ENCODE measurements at places on chromosomes 12 and 14. TPM values are rescaled to one million over a fixed set of nuclear protein-coding genes. Genes with fewer than 3 reads are reported as not detected.

SERPINA5 gene
- 85.1 TPM for total RNA-seq

TMEM132C gene
- total RNA-seq, result 0.28 TPM

DNA sequence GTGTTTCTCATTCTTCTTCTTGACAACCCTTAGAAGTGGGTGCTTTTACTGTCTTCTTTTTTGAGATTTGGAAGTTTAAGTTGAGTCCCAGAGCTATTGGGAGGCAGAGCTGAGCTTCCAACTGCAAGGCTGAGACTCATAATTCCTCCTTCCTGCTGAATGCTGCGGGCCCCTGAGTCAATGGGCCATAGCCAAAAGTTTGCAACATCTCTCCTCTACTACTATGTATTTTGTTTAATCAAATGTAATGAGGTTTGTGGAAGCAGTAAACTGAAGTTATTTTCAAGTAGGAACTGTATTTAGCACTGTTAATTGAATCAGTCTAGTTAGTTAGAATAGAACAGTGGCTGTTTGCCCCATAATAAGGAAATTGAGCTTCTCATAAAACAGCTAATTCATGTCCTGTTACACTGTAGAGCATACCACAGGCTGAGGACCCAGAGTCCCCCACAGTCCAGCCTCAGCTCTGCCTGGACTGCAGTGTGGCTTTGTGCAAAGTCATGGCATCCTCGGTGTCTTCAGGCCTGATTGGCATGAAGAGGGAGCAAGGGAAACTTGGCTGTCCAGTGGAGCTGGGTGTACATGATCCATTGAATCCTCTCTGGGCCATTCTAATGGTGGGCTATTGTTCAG, 631.7 kb downstream of the VRK1 start:
- no peak overlapping the region for H3K27ac ChIP-seq
- no peak for DNase-seq
- no peaks in the 10 kb centered on the region for H3K27me3 ChIP-seq
- H3K4me3 ChIP-seq, result no peak overlapping the region

TMEM229B gene
- 7.8 TPM for total RNA-seq

DNA sequence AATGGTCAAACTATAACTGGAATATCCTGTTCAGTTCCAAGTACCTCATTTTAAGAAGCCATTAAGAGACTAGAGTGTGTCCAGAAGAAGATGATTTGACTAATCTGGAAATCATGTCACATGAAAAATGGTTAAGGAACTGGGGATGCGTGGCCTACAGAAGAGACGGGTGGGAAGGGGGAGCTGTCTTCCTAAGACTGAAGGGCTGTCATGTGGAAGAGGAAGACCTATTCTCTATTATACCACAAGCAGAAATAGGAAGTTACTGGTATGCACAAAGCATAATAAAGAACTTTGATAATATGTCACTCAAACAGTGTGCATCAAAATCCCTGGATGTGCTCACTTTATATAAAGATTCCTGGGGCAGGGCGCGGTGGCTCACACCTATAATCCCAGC, 50.3 kb downstream of the HECTD4 start:
- no peak overlapping the region for H3K4me3 ChIP-seq
- H3K27me3 ChIP-seq, result no peaks in the 10 kb centered on the region
- DNase-seq, result no peak
- H3K36me3 ChIP-seq, result no peaks in the 10 kb centered on the region

- peak; percentile 66 for DNase-seq
- H3K27ac ChIP-seq, result no peak overlapping the region
- no peaks in the 10 kb centered on the region for H3K36me3 ChIP-seq
- peaks cover 7% of the 10 kb centered on the region for H3K4me1 ChIP-seq
- no peaks in the 10 kb centered on the region for H3K27me3 ChIP-seq
Observed at GRCh38 chr12:26701604-26702215, 131.3 kb downstream of the ITPR2 start.

IL31 gene
- total RNA-seq, result not detected

HOXC6 gene
- total RNA-seq, result 22.0 TPM

- H3K4me1 ChIP-seq, result no peaks in the 10 kb centered on the region
- DNase-seq, result no peak
- H3K27me3 ChIP-seq, result no peaks in the 10 kb centered on the region
- no peak overlapping the region for H3K27ac ChIP-seq
Observed at GRCh38 chr12:28966046-28966780, 182.9 kb upstream of the FAR2 start.

PZP gene
- 0.31 TPM for total RNA-seq

NCAPD2 gene
- total RNA-seq, result 23.4 TPM

- no peak overlapping the region for H3K4me3 ChIP-seq
- DNase-seq, result peak; percentile 12
- H3K27ac ChIP-seq, result no peak overlapping the region
- H3K36me3 ChIP-seq, result no peaks in the 10 kb centered on the region
Observed at GRCh38 chr14:105499256-105500035, 8.4 kb downstream of the TEDC1 start.

INSM2 gene
- not detected for total RNA-seq

GYS2 gene
- not detected for total RNA-seq

DNA sequence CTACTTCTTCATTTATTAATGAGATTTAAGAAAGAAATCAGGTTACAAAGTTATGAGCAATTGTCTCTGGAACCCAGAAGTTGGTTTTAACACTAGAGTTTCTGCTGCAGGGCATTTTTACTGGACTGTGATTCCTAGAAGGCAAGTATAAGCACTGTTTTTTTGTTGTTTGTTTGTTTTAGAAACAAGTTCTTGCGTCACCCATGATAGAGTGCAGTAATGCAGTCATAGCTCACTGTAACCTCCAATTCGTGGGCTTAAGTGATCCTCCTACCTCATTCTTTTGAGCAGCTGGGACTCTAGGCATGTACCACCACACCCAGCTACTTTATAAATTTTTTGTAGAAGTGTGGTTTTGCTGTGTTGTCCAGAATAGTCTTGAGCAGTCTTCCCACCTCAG, 25.6 kb downstream of the RAP1B start:
- no peak overlapping the region for H3K4me3 ChIP-seq
- peaks cover 1% of the 10 kb centered on the region for H3K4me1 ChIP-seq

GRCh38 chr12:66051361-66051760, 79.2 kb downstream of the LLPH start:
- DNase-seq, result no peak
- no peaks in the 10 kb centered on the region for H3K36me3 ChIP-seq
- no peaks in the 10 kb centered on the region for H3K4me1 ChIP-seq
- H3K27me3 ChIP-seq, result no peaks in the 10 kb centered on the region

RASAL1 gene
- 58.3 TPM for total RNA-seq

DNA sequence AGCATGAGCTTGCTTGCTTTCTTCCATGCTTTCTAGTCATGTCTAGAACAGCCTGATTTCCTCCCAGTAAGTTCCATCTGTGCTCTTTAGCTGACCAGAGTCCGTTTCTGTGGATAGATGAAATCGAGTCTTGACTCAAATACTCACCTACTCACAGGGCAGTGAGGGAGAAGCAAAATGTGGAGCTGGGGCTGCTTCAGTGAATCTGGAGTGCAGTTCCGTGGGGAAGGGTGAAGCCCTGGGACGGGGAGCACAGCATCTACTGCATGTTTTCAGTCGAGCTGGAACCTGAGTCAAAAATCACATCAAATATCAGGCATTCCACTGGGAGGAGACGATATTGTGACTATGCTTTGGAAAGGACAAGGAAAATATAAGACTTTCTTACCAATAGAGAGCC, 70.3 kb upstream of the PRMT8 start:
- H3K4me1 ChIP-seq, result no peaks in the 10 kb centered on the region
- no peak overlapping the region for H3K27ac ChIP-seq
- DNase-seq, result no peak
- H3K27me3 ChIP-seq, result no peaks in the 10 kb centered on the region
- no peak overlapping the region for H3K4me3 ChIP-seq
- no peaks in the 10 kb centered on the region for H3K36me3 ChIP-seq

DNA sequence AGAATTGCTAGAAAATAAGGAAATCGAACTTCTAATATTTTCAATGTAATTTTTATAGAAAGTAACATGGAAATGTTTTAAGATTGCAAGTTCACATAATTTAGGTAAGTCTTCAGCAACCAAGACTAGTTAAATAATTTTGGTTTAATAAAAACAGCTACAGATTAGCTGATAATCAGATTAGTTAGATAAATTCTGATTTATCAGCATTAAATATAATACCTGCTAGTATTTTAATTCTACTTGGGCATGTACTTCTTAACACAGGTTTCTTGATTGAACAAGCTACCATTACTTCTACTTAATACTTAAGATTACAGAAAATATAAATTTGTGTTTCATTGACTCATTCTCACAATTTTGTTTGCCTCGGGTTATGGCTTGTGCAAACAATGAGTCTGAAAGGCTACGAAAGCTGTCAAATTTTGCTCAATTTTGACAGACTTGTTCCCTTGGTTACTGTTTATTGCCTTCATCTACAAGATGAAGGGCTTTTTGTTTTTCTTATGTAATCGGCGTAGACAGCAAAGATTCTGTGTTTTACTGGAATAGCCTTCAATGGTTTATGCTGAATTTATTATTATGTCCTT, 116.1 kb upstream of the NUDT4 start:
- DNase-seq, result no peak
- H3K27ac ChIP-seq, result no peak overlapping the region
- H3K36me3 ChIP-seq, result no peaks in the 10 kb centered on the region
- H3K27me3 ChIP-seq, result no peaks in the 10 kb centered on the region
- H3K4me3 ChIP-seq, result no peak overlapping the region

DNA sequence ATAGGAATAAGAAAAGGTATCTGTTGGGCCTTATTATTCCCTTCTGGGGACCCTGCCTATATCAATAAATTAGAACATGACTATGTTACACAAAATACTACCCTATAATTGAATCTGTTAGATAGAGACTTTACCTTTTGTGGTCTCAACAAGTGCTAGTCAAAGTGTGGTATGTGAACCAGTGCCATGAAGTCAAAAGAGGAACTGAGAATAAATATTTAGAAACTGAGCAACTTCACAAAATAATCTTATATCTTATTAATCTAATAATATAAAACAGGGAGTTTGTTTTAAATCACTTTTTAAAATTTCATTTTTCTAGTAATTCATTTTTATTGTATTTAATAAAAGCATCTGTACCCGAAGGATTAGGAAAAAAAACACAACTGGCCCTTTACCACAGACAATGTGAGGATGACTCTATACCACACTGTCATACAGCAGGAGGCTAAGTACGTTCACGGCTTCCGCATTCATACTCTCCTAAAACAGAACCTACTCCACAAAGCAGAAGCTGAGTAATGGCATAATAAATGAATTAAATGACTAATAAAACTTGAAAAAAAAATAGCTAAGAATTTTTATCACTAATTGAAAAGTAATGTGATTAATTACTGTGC, 42.1 kb downstream of the SEC23A start:
- peaks cover 13% of the 10 kb centered on the region for H3K36me3 ChIP-seq
- no peaks in the 10 kb centered on the region for H3K27me3 ChIP-seq
- no peak overlapping the region for H3K27ac ChIP-seq
- no peak for DNase-seq

DNA sequence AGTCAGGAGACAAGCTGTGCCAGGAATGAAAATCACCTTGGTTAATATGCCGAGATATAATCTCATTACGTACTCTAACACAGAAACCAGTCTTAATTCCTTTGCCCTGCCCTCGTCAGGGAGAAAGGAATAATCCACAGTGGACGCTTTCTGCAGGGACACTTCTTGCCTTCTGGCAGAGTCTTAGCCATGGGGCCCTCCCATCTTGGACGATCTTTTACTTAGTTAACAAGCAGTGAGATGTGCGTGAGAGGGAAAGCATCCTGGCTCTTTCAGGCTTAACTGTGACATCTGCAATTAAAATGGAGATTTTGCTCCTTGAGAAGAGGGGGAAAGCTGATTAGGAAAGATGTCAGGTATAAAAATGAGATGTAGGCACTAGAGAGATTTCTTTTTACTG, 246.4 kb downstream of the TMEM132C start:
- no peaks in the 10 kb centered on the region for H3K36me3 ChIP-seq
- no peak overlapping the region for H3K4me3 ChIP-seq
- no peaks in the 10 kb centered on the region for H3K4me1 ChIP-seq
- no peak for DNase-seq
- H3K27ac ChIP-seq, result no peak overlapping the region

- peak; percentile 98 for DNase-seq
- H3K27ac ChIP-seq, result peak within 1 kb of the TSS; percentile 92
- no peaks in the 10 kb centered on the region for H3K36me3 ChIP-seq
- H3K27me3 ChIP-seq, result no peaks in the 10 kb centered on the region
Observed at GRCh38 chr14:24093901-24094840, at the start of gene PCK2. TSS of gene PCK2 (plus strand) at chr14:24094311. CDS start at chr14:24094406, 95 bp downstream.

DNA sequence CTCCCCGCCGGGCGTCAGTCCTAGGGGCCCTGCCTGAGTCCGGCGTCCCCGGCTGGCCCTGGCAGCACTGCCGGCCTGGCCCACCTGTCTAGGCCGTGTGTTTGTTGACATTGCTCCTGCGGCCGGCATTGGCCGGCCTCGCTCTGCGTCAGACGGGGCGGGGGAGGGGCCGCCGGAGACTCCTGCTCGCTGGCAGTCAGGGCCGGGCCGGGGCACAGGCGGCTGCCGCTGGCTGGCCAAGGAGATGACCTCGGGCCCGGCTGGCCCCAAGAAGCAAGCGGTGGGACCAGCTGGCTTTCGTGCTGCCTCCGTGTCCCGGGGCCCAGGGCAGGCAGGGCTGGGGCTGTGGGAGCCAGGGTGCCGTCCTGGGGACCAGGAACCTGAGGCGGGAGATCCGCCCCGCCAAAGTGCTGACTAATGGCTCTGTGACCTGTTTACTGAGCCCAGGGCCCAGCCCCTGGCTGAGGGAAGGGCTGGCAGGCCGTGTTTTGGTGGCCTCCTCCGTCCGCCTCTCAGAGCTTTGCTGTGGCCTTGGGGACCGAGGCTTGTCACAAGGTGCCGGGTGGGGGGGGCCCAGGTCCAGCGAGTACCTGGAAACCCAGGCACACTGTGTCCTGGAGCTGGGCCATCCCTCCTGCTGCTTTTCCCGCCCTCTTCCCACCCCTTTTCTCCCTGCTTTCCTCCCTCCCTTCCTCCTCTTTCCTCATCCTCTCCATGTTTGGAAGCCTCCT, 1.8 kb downstream of the ULK1 start:
- DNase-seq, result peak; percentile 97
- H3K4me3 ChIP-seq, result peak overlapping the region; percentile 75
- peaks cover 9% of the 10 kb centered on the region for H3K4me1 ChIP-seq
- H3K36me3 ChIP-seq, result no peaks in the 10 kb centered on the region
- no peaks in the 10 kb centered on the region for H3K27me3 ChIP-seq

DNA sequence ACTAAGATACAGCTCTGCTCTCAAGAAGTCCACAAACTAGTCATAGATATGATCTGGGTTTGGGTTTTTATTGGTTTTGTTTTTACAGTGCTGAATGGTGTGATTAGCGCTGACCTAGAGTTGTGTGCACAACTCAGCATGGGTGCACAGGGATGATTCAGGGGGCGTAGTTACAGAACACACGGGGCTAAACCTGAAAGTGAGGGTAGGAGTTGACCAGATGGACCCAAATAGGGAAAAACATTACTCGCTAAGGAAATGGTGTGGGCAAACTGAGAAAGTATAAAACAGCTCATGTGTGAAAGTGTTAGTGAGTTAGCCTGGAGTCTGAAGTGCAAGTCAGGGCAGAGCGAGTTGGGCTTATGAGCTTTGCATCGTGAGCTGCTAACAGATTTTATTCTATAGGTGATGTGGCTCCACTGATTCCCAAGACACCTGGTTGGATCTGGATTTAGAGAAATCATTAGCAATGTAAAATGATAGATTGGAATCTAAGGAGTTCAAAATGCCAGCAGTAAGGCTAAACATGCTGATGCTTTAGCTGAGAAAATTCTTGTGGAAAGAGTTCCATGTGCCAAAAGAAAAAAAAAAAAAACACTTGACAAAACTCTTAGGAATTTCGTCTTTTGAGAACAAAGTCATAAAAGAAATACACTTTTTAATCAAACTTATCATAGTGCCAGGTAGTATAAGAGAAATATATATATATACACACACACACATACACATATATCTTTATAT, 134.9 kb downstream of the SLC5A8 start:
- no peak overlapping the region for H3K4me3 ChIP-seq
- H3K36me3 ChIP-seq, result no peaks in the 10 kb centered on the region
- H3K4me1 ChIP-seq, result no peaks in the 10 kb centered on the region
- H3K27ac ChIP-seq, result no peak overlapping the region
- DNase-seq, result no peak

ZNF891 gene
- 3.1 TPM for total RNA-seq

All from kidney (tissue), 22 donors.